ENCODE measurements at places on chromosomes 1 and 21.
A peak's percentile ranks its signal among the peaks of the same experiment; 100 is the strongest.

DNA sequence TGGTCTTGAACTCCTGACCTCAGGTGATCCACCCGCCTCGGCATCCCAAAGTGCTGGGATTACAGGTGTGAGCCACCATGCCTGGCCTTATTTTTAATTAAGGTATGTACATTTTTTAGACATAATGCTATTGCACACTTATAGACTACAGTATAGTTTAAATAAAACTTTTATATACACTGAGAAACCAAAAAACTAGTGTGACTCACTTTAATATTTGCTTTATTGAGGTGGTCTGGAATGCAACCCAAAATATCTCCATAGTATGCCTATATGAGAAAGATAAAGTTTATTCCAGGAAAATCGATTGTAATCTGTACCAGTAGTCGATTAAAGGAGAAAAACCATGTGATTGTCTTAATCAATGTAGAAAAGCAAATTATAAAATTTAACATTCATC lies 85.5 kb upstream of the ERRFI1 start:
- no peak for DNase-seq

GRCh38 chr1:33339413-33339812 lies 18.5 kb upstream of the A3GALT2 start:
- DNase-seq = peak; percentile 23

- DNase-seq = peak; percentile 4
These were observed 927 bp downstream of the UAP1 start for GRCh38 chr1:162562470-162562828.

GRCh38 chr1:30368651-30369240 lies 354.6 kb downstream of the MATN1 start:
- DNase-seq = no peak

DNA sequence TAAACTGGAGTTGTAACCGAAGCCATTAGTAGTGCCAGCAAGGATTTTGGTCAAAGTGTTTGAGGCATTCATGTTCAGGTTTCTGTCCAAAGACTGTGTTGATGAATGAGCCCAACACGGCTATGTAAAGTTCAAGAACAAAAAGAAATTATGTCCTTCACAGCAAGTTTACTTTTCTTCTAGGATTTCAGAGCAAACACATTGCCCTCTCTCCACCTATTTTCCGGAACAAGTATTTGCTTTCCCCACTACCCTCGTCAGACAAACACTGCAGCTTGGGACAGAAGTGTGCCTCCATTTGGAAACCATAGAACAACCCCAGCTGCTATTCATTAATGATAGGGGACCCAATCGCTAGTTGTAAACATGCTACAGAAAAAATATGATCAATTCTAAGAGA lies 151.4 kb upstream of the C1orf105 start:
- no peak for DNase-seq

GRCh38 chr1:204453141-204453772 lies 41.3 kb downstream of the PIK3C2B start:
- no peak for DNase-seq

DNA sequence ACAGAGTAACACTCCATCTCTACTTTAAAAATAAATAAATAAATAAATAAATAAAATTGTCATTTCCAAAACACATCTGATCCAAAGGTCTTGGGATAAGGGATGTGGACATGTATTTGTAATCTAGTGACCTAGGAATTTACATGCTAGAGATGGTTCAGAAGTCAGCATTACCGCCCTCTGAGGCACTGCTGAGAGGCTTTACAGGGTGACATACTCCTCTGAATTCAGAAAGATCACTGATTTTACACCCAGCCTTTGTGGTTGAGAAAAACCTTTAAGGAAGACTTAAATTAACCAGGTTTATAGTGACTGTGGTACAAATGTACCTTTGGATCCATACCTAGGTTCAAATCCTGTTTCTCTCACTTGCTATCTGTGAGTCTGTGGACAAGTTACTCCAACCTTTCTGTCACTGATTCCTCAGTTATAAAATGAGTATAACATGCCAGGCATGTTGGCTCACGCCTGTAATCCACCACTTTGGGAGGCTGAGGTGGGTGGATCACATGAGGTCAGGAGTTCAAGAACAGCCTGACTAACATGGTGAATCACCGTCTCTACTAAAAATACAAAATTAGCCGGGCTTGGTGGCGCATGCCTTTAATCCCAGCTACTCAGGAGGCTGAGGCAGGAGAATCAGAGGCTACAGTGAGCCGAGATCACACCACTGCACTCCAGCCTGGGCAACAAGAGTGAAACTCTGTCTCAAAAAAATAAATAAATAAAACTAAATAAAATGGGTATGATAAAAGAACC lies 20.1 kb downstream of the OSBPL9 start:
- DNase-seq = no peak

GRCh38 chr1:5611851-5612250 lies 380.4 kb downstream of the NPHP4 start:
- DNase-seq = no peak

GRCh38 chr1:157678721-157679120 lies 21.8 kb downstream of the FCRL3 start:
- DNase-seq = no peak
